Stimulated activated CD4-positive, alpha-beta T cell treated with anti-CD3 and anti-CD28 coated beads, Interleukin-12 subunit alpha, Interleukin-12 subunit beta, amount 100 ng/mL, for 24 hours (primary cell): ENCODE measurements at places on chromosomes 11 and 22.

- no peak for DNase-seq
Measured at GRCh38 chr11:34423300-34423699, 15.4 kb upstream of the CAT start.

- DNase-seq = no peak
Measured at GRCh38 chr11:44472916-44473315, 92.5 kb upstream of the CD82 start.

DNA sequence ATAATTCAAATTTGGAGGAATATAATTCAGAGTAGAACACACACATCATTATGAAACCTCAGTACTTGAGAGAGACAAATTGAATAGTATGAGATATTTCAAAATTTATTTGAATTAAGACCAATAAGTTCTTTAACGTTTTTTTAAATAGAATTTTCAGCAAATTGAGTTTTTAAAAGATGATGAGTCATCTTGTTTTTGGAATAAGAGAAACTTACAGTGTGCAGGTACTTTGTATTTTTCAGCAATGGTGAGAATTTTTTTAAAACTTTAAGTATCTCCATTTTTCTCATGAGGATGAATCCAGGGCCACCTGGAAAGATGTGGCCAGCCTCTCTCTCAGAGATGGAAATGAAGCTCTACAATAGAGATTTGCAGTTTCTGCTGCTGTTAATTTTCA lies 1015.0 kb upstream of the TENM4 start:
- DNase-seq = no peak

- DNase-seq = no peak
Measured at GRCh38 chr11:32087597-32087996, 3.3 kb upstream of the RCN1 start.

DNA sequence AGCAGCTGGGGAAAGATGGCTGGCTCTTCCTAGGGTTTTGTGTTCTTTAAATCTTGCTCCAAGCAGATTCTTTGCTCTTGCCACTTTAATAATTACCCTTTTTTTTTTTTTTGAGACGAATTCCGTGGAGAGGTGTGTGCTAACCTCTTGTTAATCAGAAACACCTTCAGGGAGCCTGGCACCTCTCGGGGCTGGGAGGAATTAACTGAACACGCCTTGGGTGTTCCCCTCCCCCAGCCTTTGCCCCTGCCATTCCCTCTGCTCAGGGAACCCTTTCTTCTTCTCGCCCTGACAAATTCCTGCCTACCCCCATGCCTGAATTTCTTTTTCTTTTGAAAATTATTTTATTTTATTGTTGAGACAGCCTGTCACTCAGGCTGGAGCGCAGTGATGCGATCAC lies 17.5 kb downstream of the TMPRSS6 start:
- no peak for DNase-seq

DNA sequence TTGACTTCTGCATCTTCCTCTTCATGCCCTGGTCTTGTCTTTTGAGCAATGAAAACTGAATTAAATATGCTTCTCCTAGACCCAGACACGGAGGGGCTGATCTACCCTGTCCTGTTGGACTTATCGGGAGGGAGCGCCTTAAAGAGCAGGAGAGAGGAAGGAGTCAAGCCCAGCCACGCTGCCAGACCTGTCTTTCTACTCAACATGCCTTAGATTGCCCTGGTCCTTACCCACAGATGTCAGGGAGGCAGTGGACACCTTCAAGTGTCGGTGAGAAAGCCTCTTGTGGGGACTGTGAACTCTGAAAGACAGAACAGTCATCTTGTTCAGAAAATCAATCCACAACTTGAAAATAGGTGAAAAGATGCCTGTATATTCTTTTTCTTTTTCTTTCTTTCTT lies 61.8 kb downstream of the IRAG1 start:
- no peak for DNase-seq

- no peak for DNase-seq
Measured at GRCh38 chr11:8250434-8250833, 13.2 kb downstream of the LMO1 start.

GRCh38 chr11:35892166-35892565 lies 51.7 kb upstream of the LDLRAD3 start:
- DNase-seq = no peak

DNA sequence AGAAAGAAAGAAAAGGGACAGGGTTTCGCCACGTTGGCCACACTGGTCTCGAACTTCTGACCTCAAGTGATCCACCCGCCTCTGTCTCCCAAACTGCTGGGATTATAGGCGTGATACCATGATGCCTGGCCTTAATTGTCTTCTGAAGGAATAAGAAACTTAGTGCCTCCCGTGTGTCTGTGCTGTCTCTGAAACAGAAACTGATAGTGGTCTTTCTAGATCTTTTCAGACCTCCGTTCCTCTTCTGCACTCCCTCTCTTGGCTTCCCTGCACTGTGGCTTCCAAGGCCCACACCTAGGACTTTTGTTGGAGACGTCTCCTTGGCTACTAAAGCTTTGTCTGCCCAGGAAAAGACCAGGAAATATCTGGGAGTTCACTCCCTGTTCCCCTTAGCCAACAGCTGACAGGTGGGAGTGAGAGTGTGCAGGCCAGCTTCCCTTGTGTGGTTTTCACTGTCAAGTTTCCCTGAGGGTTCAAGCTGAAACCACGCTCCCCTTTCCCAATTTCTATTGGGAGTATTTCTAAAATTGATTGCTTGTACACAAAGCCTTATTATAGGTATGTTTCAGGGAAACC lies 10.1 kb upstream of the HTR3B start:
- no peak for DNase-seq

GRCh38 chr22:41758231-41758630 lies 42.2 kb upstream of the CCDC134 start:
- DNase-seq = no peak

DNA sequence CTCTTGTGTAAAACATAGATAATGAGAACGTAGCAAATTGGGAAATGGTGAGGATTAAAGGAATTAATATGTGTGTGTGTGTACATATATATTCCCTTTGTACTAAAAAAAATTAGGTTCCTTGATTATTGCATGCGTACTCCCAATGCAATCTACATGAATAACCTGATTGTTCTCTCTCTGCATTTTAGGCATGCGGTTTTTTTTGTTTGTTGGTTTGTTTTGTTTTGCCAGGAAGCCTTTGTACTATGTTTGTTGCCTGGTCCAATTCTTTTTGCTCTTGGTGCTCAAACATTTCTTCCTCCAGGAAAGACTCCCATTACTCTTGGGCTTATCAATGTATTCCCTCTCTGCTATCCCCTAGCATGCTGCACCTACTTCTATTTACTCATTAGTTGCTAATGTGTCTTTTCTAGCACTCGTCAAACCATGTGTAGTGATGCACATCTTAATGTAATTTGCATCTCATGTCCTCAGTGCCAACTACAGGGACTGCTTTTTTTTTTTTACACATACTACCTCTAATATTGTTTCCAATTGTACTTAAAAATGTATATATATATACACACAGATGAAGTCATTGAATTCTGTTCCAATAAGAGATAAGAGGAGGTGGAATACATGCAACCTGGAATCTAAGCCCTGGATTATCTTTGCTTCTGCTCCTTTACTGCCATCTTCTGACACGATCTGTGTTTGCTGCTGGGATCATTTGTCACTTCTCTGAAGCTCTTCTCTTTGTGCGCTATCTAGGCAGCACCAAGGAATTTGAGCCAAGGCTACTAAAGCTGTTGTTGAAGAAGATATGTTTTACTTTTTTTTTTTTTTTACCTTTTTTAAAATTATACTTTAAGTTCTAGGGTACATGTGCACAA lies 197.2 kb upstream of the ANO3 start:
- no peak for DNase-seq

GRCh38 chr11:111510311-111510710 lies 1.9 kb downstream of the BTG4 start:
- DNase-seq = no peak

GRCh38 chr11:33891714-33892327 lies at the start of gene LMO2:
Gene LMO2, minus strand, starts transcription at chr11:33892076. Its CDS starts 22,360 bp downstream, at chr11:33869716.
- DNase-seq = no peak

DNA sequence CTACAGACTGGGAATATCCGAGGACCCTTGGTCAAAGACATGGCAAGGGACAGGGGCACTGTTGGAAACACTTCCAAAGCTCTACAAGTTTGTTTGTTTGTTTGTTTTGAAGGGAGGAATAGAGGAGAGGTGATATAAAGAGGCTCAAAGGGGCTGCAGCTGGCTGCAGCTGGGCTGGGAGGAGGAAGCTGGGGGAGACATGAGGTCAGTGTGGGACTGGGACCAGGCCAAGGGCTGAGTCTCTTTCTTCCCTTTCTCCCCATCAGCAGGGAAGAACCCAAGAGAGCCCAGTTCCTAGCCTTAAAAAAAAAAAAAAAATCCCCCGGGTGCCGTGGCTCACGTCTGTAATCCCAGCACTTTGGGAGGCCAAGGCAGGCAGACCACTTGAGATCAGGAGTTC lies 5.0 kb downstream of the RHOG start:
- DNase-seq = no peak

- no peak for DNase-seq
Measured at GRCh38 chr11:103315248-103315647, 206.0 kb downstream of the DYNC2H1 start.

DNA sequence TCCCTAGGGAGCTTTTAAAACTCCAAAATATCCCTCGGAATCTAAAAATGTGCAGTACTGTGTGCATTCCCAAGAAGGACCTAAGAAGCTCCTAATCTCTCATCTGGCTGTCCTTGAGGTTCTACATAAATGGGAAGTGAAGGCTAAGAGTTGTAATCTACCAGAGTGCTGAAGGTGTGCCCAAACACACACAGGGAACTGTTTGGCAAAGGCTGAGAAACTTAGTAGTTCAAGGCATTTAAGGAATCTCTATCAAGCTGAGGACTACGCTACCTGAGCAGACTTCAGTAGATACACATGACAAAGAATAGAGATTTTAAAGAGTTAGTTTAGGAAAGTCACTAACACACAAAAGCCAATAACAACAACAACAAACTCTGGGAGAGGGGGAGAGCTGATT lies 71.1 kb downstream of the TTC28 start:
- no peak for DNase-seq

GRCh38 chr11:22317656-22318055 lies 20.5 kb upstream of the SLC17A6 start:
- no peak for DNase-seq

DNA sequence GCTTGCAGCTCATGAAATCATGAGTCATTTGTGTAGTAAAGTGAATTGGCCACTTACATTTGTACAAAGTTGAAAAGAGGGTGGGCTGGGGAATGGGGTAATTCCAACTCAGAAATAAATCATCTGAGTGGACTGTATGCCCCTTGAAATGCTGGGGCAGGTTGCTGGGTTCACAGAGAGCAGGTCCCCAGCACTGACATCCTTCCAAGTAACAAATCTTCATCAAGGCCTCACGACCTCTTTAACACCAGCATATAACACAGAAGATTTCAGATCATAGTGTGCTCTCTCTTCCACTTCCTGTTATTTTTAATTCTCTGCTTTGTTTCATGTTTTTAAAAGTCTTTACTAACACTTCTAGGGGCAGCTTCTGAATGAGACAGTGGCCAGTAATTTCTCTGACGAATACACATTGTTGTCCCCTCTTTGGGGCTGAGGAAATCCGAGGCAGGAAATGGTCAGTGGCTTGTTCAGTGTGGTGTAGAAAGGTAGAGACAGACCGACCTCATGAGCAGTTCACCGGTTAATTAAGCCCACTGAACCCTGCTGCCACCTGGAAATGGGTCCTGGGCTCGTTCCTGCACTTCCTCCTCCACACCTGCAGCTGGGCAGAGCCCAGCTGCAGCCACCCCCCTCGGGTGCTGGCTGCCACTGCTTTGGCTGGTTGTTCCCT lies 127.7 kb downstream of the MAML2 start:
- no peak for DNase-seq

DNA sequence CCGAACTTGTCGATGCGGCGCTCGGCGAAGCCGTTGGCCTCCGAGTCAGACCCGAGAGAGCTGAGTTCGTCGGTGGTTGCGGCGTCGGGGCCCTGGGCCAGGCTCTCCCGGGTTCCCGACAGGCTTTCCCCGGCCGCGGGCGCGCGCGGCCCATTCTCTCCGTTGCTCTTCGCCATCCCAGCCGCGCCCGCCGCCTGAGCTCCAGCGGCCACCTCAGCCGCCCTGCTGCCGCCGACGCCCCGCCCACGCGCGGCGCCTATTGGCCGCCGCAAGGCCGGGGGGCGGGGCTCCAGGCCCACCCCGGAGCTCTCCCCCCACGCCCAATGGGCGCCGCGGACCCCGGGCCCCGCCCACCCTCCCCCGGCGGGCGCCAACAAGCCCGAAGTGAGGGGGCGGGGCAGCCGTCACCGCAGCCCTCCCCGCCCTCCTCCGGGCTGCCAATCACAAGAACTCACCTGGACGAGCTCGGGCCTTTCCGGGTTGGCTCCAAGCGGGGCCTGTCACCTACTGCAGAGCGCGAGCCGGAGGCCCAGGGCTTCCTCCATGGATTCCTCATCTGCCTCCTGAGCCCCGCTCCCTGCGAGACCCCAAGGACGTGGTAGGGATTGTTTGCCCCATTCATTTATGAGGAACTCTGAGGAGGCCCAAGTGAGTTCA lies at the start of gene TBC1D10A:
Gene TBC1D10A, minus strand, starts transcription at position 236 of the 657 bp plus-strand sequence. Its CDS starts 60 bp downstream, at position 176.
- DNase-seq = peak; percentile 91

DNA sequence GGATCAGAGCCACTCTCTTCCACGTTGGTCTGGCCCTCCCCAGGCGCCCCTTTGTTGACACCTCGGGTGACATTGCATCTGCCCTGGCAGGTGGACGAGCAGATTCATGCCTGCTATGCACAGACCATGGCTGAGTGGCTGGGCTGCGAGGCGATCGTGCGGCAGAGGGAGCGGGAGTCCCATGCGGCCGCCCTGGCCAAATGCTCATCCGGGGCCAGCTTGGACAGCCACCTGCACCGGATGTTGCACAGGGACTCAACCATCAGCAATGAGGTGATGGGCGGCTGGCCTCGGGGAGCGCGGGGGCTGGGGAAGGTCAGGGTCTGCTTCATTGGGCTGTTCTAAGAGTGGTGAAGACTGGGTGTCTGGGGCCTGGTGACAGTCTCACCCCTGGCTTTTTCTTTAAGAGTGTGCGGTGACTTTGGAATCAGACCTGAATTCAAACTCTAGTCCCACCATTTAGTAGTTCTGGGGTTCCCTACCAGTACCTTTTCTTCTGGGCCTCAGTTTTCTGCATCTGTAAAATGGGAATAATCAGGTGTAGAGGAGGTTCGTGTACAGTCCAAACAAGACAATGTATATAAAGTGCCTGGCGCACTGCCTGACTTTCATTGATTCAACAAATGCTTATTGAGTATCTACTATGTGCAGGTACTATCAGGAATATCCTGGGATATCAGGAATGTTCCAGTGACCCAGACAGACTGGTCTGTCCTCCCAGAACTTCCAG lies 53.0 kb downstream of the LHFPL7 start:
- DNase-seq = no peak

DNA sequence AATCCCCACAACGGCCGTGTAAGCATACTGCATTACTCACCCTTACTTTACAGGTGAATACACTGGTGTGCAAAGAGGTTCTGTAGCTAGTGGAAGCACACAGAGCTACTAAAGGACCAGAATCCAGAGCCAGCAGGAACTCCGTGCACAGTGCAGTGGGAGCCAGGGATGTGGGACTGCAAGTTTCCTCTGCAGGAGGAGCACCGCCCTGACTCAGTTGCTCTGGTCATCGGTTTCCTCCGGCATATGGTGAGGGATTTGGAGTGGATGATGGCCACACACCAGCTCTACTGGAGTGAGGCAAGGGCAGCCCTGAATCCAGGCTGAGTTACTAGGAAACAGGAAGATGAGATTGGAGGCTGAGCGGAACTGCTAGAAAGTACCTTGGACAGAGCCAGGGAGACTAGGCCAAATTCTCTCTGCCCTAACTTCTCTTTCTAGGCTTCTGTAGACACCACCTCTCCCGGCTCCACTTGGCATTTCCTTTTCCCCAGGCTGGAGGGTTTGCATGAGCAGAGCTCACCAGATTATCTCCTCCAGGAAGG lies 18.2 kb upstream of the C22orf42 start:
- no peak for DNase-seq

GRCh38 chr22:30044369-30044768 lies 35.9 kb upstream of the HORMAD2 start:
- no peak for DNase-seq

- DNase-seq = no peak
Measured at GRCh38 chr11:121829159-121829643, 286.8 kb downstream of the BLID start.
